Activated CD4-positive, alpha-beta T cell treated with anti-CD3 and anti-CD28 coated beads for 36 hours (primary cell): ENCODE measurements at places on chromosomes 5 and 9. TPM values are rescaled to one million over a fixed set of nuclear protein-coding genes. Genes with fewer than 3 reads are reported as not detected.
A peak's percentile ranks its signal among the peaks of the same experiment; 100 is the strongest.

- H3K36me3 ChIP-seq = no peaks in the 10 kb centered on the region
- peaks cover 7% of the 10 kb centered on the region for H3K27me3 ChIP-seq
- no peak overlapping the region for H3K27ac ChIP-seq
- no peak for DNase-seq
These were observed 29.5 kb downstream of the SLC25A46 start for GRCh38 chr5:110768138-110768860.

- no peaks in the 10 kb centered on the region for H3K36me3 ChIP-seq
- peaks cover 40% of the 10 kb centered on the region for H3K27me3 ChIP-seq
- peak; percentile 31 for DNase-seq
- no peak overlapping the region for H3K27ac ChIP-seq
- H3K4me1 ChIP-seq = peaks cover 8% of the 10 kb centered on the region
These were observed 1.1 kb downstream of the MAMDC2 start for GRCh38 chr9:70044490-70045307.

- H3K4me3 ChIP-seq = peak overlapping the region; percentile 32
- no peaks in the 10 kb centered on the region for H3K27me3 ChIP-seq
- peaks cover 66% of the 10 kb centered on the region for H3K4me1 ChIP-seq
- H3K36me3 ChIP-seq = peaks cover 9% of the 10 kb centered on the region
These were observed 27.2 kb downstream of the MAML1 start for GRCh38 chr5:179759581-179760551.

- no peaks in the 10 kb centered on the region for H3K27me3 ChIP-seq
- no peak overlapping the region for H3K27ac ChIP-seq
- H3K4me1 ChIP-seq = no peaks in the 10 kb centered on the region
- no peak for DNase-seq
- H3K4me3 ChIP-seq = no peak overlapping the region
These were observed 47.5 kb upstream of the NRARP start for GRCh38 chr9:137349471-137350033.

DNA sequence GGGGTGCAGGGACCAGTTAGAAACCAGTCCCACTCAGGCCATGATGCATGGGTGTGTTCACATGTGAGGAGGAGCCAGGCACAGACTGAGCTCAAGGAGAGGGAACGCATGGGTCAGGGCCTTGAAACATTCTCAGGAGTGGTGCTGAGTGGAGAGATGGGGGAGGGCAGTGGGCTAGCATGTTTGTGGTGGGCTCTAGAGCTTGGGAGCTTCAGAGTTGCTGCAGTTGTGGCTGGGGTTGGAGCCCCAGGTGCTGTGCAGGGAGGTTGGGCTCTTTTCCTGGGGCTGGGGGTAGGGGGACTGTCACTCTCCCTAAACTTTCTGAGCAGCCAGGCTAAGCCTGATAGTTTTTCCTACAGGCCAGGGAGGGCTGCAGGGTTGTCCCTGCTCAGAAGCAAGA, 95.4 kb downstream of the DAB2IP start:
- no peak for DNase-seq
- H3K4me1 ChIP-seq = peaks cover 11% of the 10 kb centered on the region
- no peaks in the 10 kb centered on the region for H3K27me3 ChIP-seq
- H3K36me3 ChIP-seq = no peaks in the 10 kb centered on the region

The LCN15 gene
- not detected for total RNA-seq

DNA sequence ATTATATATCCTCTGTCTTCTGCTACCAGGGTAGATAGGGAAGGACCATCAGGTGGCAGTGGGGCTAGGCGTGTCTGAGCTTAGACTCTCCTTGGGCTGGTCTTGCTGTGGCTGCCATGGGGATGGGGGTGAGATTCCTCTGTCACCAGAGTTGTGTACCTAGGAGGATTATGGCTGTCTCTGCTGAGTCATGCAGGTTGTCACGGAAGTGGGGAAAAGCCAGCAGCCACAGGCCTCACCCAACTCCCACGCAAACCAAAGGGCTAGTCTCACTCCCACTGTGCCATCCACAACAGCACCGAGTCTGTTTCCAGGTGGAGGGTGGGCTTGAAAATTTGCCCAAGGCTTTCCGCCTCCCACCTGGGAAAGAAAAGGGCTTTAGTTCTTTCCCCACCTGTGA, 476.1 kb downstream of the CYLC2 start:
- H3K36me3 ChIP-seq = no peaks in the 10 kb centered on the region
- no peak overlapping the region for H3K27ac ChIP-seq
- no peaks in the 10 kb centered on the region for H3K4me1 ChIP-seq
- no peaks in the 10 kb centered on the region for H3K27me3 ChIP-seq
- H3K4me3 ChIP-seq = no peak overlapping the region
- DNase-seq = no peak

The DYNC2I2 gene
- total RNA-seq = 26.7 TPM

DNA sequence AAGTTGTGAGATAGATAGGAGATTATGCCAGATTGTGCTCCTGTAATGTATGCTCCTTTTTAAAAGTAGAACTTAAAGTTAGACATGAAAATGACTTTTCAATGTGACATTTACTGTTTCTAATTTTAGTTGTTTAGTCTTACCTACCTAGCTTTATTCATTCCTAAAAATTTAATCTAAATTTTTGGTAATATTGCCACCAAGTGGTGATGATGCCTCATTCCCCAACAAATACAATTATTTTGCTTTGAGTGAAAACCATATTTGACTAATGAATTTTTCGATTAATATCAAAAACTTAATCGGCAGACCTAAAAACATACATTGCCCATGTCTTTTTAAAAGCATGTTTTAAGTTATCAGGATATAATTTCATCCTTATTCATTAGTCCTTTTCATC, 25.6 kb downstream of the PPWD1 start:
- H3K27ac ChIP-seq = no peak overlapping the region
- H3K4me1 ChIP-seq = no peaks in the 10 kb centered on the region
- H3K4me3 ChIP-seq = no peak overlapping the region
- DNase-seq = no peak
- H3K27me3 ChIP-seq = no peaks in the 10 kb centered on the region
- H3K36me3 ChIP-seq = peaks cover 22% of the 10 kb centered on the region

The SLCO4C1 gene
- total RNA-seq = 0.28 TPM
